Stimulated activated CD4-positive, alpha-beta T cell treated with anti-CD3 and anti-CD28 coated beads, Interleukin-12 subunit alpha, Interleukin-12 subunit beta, amount 100 ng/mL, for 24 hours (primary cell): ENCODE measurements at places on chromosomes 7 and 10.

DNA sequence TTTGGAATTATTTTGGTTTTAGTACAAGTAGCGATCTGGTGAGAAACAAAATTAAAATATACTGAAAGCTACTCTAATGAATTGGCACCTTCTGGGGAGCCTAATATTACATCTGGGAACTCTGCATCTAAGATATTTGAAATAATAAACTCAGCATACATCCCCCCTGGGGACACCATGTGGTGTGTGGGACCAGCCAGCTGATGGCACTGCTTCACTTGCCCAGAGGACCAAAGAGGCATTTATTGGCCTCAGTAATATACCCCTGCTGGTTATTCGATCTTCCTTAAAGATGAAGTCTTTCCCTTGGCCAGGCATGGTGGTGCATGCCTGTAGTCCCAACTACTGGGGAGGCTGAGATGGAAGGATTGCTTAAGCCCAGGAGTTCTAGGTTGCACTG lies 195.1 kb upstream of the AUTS2 start:
- no peak for DNase-seq

- no peak for DNase-seq
These were observed 244.9 kb downstream of the MAD1L1 start for GRCh38 chr7:1987591-1988532.

- DNase-seq: no peak
These were observed 83.4 kb upstream of the SAMD8 start for GRCh38 chr10:75028049-75028448.

DNA sequence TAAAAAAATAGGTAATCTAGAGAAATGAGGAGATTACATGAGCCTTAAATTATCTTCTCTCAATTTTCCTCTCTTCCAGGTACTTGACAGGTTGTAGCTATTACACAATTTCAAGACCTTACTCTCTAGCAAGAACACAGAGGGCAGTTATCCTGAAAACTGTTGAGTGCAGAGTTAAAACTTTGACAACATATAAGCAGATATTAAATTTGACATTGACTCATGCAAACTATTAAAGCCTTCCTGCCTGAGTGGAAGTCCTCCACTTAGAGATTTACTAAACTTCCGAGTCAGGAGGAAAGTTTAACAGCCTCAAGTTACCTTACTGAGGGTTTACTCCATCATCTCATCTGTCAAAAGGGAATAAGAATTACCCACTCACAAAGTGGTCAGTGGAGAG lies 73.5 kb upstream of the ARID5B start:
- no peak for DNase-seq

DNA sequence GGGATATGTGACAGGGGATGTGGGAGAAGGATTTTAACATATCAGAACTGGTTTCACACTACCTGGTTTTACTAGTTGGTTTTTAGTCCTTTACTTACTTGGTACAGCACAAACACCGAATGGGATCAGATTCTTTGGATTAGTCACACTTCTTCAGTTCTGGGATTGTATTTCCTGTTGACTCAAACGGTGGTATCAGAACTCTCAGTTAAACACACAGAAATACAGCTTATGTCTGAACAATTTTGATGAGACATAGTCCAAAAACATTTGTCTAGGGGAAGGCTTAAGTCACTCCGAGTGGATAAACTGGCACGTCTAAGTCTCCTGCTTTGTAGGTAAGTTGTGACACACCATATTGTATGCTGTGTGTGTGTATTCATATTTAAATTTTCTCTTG lies 480.5 kb downstream of the PHTF2 start:
- DNase-seq: no peak

DNA sequence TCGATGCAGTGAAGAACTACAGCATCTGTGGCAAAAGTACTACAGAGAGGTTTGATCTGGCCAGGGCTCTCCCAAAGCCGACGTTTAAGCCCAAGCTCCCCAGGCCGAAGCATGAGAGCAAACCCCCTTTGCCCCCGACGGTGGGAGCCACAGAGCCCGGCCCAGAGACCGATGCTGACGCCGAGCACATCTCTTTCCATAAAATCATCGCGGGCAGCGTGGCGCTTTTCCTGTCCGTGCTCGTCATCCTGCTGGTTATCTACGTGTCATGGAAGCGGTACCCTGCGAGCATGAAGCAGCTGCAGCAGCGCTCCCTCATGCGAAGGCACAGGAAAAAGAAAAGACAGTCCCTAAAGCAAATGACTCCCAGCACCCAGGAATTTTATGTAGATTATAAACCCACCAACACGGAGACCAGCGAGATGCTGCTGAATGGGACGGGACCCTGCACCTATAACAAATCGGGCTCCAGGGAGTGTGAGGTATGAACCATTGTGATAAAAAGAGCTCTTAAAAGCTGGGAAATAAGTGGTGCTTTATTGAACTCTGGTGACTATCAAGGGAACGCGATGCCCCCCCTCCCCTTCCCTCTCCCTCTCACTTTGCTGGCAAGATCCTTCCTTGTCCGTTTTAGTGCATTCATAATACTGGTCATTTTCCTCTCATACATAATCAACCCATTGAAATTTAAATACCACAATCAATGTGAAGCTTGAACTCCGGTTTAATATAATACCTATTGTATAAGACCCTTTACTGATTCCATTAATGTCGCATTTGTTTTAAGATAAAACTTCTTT lies 2.3 kb downstream of the LRRTM3 start:
- no peak for DNase-seq

DNA sequence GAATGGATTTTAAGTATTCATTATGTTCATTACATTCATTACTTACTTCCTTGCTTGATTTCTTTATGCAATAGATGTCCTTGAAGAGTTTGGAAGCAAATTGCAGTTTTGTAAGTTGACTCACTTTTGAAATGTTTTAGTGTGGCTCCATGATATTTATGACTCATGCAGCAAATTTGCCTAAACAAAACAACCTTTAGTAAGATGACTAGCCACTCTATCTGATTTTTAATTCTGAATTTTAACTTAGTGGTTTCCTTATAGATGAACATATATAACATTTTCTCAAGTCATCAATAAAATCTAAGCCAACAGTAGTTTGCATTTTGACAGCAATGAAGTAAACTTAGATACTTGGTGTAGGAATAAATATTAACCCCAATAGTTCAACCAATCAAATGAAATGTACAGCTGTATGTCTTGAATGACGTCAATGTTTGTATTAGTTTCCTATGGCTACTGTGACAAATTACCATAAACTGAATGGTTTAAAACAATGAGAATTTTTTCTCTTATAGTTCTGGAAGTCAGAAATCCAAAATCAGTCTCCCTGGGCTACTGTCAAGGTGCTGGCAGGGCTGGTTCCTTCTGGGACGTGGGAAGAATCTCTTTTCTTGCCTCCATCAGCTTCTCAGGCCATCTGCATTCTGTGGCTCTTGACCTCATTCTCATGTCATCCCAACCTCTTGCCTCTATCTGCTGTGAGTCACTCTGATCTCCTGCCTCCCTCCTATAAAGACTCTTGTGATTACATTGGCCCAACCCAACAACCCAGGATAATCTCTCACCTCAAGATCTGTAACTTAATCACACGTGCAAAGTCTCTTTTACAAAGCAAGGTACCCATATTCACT lies 73.4 kb downstream of the AHR start:
- no peak for DNase-seq

DNA sequence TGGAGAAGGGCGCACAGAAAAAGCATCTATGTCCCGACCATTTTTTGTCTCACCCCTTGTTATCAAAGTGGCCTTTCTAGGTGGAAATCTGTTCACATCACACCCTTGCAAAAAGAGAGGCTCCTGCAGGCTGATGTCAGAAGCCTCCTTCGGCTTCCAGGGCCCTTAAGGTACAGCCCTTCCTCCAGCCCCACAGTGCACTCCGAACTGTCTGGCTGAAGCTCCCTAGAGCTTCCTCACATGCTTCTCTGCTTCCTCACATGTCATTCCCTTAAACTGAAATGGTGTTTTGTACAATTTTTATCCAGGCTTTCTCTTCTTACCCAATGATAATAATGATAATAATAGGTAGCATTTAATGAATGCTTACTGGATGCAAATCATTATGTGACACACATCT lies 210.3 kb downstream of the INHBA start:
- DNase-seq: no peak

- no peak for DNase-seq
These were observed 171.6 kb upstream of the MKI67 start for GRCh38 chr10:128297709-128298378.

DNA sequence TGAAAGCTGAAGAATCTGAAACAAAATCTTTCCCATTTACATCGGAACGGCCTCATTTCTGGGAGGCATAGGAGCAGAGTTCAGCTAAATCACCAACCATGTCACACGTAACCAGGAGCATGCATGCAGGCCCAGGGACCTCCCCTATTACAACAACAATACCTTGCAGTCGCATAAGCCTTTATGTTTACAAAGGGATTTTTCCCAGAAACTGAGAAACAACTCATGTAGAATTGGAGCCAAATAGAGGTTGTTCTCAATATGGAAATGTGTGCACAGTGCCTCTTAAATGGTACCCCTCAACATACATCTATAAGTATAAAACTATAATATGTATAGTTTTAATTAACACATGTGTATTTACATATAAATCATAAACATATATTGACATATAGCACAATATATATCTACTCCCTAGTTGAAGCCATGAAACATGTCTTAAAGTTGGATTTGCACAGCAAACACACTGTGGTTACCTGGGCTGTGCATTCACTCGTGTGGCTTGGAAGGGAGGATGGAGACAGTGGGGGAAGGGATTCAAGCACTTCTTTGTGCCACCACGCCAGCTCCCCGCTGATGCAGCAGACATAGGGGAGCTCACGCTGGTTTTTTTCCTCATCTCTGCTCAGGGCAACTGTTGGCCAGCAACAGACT lies 35.0 kb upstream of the DGKI start:
- no peak for DNase-seq

- DNase-seq: no peak
These were observed 90.0 kb upstream of the AOAH start for GRCh38 chr7:36814311-36814710.

GRCh38 chr7:151631570-151631952 lies 111.9 kb upstream of the RHEB start:
- DNase-seq: no peak

- no peak for DNase-seq
These were observed 53.9 kb upstream of the CREB5 start for GRCh38 chr7:28358423-28358868.
